ENCODE measurements at places on chromosomes 4 and X.

DNA sequence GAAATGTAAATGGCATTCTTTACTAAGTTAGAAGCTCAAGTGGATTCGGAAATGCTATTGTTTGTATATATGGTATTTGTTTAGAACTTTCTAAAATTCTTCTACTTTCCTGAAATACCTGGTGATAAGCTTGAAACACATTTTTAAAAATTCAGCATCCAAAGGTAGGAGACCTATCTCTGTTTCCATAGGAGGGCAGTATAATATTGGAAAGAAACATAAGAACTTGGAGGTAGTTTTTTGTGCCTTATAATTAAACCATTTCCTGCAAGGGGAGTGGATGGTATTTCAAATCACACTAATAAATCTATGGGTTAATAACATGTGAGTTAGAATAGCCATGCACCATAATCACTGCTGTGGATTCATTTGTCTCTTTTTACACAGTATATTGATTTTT, 217.4 kb upstream of the AADAT start:
- DNase-seq: no peak

DNA sequence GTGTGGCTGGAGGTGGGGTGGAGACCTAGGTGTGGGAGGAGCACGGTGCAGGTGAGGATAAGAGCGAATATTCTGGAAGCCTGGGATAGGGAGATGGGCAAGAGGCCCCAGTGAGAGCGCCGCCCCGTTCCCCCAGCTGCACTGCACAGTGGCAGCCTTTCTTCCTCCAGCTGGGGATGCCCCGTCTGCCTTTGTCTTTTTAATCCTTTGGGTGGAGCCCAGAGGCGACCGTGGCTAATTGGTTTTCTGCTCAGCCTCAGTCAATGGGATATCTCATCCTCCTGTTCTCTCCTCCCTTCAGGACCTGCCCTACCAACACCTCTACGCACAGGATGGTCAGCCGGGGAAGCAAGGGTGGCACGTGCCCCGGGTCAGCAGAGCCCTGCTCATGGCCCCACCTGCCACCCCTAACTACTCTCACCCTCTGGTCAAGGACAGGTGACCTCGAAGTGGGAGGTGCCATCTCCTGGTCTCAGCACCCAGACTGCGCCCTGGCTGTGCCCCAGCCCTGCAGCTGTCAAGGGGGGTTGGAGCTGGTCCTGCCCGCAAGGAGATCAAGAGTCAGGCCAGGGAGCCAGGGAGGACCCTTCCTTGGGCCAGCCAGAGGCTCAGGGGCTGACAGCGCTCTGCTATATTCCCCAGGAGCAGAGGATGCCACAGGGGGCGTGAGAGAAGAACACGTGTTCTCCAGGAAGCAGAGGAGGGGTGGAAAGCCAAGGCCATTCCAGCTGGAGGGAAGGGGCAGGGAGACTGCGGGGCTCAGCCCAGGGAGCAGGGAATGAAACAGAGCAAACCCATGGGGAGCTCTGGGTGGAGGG, 64.0 kb downstream of the ADRA2C start:
- peak; percentile 80 for DNase-seq

GRCh38 chr4:108821351-108821930, 58.6 kb upstream of the ETNPPL start:
- no peak for DNase-seq

GRCh38 chrX:55815546-55815945, 98.0 kb downstream of the RRAGB start:
- no peak for DNase-seq

- no peak for DNase-seq
Measured at GRCh38 chr4:6326312-6327060, 56.8 kb downstream of the WFS1 start.

- DNase-seq: no peak
Measured at GRCh38 chrX:131393426-131393825, 104.3 kb upstream of the IGSF1 start.

- DNase-seq: peak; percentile 46
Measured at GRCh38 chr4:138242076-138242833, at the start of gene SLC7A11. TSS of gene SLC7A11 (minus strand) at chr4:138242349. CDS start at chr4:138242069, 280 bp downstream.

DNA sequence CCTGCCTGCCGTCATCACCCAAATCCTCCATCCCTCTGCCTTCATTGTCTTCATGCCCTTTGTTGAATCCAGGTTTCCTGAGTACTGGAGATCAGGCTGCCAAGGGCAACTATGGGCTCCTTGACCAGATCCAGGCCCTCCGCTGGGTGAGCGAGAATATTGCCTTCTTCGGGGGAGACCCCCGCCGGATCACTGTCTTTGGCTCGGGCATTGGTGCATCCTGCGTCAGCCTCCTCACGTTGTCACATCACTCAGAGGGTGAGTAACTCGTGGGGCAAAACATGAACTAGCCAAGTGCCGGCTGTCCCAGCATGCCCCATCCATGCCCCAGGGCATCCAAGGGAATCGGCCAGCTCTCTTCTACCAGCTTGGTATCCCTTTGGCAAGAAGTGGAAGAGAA, 19.4 kb downstream of the NLGN3 start:
- no peak for DNase-seq

GRCh38 chr4:16858275-16858752, 40.1 kb downstream of the LDB2 start:
- no peak for DNase-seq

GRCh38 chrX:1833656-1834360, 218.9 kb downstream of the ASMT start:
- DNase-seq: no peak

DNA sequence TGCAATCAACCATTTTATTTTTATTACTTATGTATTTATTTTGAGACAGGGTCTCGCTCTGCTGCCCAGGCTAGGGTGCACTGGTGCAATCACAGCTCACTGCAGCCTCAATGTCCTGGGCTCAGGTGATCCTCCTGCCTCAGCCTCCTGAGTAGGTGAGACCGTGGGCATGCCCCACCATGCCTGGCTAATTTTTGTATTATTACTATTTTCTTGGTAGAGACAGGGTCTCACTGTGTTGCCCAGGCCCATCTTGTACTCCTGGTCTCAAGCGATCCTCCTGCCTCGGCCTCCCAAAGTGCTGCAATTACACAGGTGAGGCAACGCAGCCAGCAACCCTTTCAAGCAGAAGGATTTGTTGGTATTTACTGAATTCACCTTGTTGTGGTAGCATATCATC, 60.3 kb upstream of the PPP2R3B start:
- DNase-seq: no peak

DNA sequence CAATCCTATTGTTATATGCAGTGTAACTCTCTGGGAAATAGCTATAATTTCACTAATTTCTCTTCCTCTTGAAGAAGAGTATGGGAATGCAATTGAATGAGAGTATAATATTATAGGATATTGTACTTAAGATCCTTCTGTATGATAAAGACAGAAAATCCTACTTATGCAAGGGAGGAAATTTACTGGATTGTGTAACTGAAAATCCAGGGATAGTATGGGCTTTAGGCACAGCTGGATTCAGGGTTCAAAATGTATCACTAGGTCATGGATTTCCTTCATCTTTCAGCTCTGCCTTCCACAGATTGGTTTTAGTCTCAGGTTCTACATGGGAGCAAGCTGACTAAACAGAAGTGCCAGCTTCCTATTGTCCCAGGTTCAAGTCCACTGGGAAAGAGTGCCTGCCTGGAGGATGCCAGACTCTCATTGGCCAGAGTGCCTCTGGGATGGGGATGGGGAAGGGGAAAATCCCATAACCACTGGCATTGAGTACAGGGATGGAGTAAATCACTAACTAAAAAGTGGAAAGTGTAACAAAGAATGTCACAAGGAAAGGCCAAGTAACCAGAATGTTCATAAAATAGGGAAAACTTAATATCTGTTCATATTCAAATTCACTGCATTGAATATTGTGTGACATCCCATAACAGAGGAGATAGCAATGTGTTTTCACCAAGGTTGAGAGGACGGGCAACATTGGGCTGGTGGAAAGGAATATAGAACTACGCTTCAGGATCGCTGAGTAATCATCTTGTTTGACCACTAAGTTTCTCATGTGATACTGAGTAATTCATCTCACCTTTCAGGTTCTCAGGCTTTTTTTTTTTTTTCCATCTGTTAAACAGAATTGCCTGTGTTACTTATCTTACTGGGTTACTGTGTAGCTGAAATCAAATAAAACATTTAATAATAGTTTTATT, 75.7 kb downstream of the ANXA3 start:
- DNase-seq: no peak

All from WERI-Rb-1 (cell line).